ENCODE measurements at places on chromosomes 7 and 10.

DNA sequence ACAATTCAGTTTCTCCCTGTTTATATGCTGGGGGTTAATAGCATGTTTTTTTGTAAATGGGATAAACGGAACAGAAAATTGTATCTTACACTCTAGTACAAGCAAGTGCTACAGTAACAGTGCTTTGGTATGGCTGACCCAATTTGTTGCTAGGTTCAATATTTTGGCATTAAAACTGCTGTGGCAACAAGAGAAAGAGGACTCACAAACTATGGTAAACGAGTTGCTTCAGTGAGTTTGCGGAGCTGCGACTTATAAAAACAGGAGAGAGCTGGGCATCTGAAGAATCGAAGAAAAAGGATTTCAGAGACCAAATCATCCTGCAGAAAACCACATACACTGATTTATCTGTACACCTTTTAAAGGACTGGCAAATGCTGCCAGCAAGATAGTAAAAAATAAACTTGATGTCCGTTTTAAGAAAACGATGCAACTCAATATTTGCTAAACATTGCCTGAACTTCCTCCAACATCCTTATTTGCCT lies 2.2 kb downstream of the GLUD1 start:
- peak; percentile 61 for DNase-seq

- DNase-seq: no peak
Observed at GRCh38 chr7:50718876-50719275, 63.8 kb downstream of the GRB10 start.

DNA sequence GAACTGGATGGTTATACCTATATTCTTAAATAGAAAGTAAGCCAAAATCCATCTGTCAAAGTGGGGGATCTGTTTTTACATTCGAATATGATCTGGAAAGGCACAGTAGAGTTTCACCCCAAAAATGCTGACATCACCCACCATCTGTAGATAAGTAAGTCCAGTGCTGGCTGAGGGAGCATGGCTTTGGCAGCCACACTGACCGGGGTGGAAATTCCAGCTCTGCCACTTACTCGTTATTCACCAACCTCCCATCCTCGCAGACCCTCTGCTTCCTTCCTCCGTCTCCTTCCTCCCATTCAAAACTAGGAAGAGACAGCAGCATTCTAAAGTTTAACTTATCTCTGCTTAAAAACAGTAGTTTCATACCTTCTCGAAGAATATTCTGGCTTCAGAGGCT lies 84.9 kb upstream of the GATA3 start:
- no peak for DNase-seq

GRCh38 chr7:34916267-34916666 lies 121.0 kb downstream of the DPY19L1 start:
- DNase-seq: no peak

DNA sequence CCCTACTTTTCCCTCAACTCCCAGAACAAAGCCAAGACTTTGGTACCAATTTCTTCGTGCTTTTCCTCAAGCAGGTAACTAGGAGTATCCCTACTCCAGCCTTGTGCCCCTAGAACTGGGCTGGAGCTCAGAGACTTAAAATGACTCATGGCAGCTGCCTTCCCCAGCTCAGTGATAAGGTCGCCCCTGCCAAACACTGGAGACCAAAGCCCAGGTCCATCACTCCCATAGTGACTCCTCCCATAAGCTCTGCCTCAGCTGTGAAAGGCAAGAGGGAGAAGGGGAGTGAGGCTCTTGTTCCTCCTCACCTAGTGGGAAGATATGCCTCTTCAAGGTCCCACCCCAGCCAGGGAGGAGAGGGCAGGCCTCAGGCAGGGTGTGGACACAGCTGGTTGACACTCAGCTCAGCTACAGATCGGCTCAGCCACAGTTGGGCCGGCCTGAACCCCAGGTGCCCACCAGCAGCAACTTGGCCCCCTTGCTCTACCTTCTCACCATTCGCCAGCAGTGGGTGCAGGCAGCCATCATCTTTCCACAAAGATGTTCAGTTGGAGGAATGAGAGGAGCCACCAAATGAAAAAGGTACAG lies 13.8 kb upstream of the CYREN start:
- no peak for DNase-seq

DNA sequence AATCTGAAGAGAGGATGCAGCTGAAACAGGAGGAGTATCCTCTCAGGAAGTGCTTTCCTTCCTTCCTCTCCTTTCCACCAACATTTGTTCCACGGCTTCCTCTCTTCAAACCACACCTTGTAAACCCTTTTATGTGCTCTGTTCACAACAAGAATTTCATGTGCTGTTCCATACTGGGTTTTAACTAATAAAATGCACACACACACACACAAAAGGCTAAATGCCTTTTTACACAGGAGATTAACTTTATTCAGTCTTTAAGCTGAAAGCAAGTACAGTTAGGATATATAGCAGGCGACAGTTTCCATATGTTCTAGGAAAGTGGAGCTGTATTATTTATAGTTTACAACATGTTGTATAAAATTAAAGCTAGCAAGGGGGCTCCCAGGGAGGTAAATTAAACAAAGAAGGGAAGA lies 106.7 kb downstream of the REEP3 start:
- DNase-seq: no peak

DNA sequence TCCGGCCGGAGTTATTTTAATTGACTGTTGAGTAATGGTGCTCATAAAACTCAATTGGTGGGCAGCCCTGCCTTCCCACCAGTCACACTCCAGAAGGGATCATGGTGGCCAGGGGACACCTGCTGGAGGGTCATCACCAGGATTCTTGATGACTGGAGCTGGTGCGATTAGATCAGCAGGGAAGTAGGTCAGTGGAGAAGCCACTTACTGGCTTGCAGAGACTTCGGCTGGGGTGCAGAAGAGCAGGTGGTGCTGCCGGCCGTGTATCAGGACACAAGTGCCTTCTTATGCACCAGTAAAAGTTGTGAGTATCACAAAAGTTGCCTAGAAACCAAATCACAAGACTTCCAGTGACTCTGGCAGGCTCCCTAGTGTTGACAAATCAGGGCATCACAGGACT lies 82.6 kb upstream of the CHCHD3 start:
- DNase-seq: no peak

- no peak for DNase-seq
Observed at GRCh38 chr7:15680446-15680845, 6.0 kb downstream of the MEOX2 start.

DNA sequence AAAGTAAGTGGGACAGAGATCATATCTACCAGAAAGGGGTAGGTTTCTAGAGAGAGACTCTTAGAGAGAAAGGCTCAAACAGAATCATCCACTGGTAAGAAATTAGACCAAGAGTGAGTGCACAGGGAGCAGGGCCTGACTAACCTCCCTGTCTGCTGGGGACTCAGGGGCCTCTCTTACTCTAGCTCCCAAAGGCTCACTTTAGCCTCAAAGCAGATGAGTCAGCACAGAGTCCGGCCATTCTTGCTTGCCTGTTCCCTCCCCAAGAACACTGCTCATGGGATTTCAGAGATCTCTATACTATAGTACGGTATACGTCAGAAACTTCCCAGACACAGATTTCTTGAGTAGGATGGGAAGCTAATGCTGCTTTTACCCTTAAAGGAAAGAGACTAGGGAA lies 32.7 kb downstream of the RBM28 start:
- DNase-seq: no peak

DNA sequence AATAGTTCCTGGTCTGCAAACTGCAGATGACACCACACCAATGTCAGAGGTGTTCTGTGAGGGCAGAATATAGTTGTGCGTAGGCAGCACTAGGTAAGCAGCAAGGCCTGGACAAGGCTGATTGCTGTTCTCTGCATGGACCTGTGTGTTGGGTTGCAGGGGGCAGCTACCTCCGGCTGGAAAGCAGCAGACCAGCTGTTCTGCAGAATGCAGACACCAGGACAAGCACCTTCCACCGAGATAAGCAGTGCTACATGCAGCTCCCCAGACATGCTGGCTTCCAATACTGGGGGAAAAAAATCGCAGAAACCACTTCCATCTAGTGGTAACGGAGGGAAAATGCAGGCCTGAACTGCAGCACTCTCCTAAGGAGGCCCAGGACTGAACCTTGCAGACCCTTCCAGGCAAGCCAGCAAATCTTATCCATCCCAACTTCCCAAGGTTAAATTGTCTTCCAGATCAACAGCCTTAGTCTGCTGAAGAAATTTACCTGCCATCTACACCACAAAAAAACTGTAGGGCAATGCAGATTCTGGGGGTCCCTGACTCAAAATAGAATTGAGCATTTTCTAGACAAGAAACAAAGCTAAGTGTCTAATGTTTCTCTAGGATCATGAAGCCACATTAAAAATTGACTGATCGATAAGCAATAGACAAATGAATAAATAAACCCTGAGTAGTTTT lies 50.5 kb upstream of the COBL start:
- peak; percentile 79 for DNase-seq

DNA sequence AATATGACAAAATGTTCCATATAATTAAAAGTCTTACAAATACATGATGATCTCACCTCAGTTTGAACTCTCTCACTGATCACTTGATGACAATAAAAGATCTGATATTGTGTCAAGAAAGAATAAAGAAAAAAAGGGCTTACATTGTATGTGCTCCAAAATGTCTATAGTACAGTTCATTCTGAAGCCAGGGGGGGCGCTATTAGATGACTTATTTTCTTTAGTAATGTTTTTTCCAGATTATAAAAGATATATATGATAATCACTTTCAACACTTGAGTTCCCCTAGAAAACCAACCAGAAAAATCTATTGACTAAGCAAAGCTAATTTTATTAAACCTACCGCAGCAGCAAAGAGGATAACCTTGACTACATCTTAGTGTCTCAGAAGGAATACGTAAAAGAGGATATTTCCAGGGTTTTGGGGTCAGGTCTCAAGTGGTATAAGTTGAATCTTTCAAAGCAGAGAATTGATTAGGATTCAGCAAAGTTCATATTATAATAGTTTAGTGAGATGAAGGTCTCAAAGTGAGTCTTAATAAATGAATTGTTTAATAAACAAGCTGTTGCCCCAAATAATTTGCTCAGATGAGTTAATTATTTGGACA lies 55.8 kb downstream of the PTN start:
- DNase-seq: peak; percentile 22

DNA sequence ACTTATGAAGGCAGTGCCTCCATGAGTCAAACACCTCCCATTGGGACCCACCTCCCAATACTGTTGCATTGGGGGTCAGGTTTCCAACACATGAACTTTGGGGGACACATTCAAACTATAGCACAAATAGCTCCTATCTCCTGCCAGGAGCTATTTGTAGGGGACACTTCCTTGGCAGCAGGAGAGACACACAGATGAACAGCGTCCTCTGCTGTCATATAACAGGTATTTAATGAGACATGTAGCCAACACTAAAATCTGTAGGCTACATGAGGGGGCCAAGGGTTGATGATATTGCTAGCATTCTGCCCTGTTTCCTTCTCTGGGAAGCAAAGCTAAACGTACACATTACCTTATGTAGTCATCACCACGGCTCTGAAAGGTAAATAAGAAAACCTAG lies 2.6 kb upstream of the GPR26 start:
- no peak for DNase-seq

DNA sequence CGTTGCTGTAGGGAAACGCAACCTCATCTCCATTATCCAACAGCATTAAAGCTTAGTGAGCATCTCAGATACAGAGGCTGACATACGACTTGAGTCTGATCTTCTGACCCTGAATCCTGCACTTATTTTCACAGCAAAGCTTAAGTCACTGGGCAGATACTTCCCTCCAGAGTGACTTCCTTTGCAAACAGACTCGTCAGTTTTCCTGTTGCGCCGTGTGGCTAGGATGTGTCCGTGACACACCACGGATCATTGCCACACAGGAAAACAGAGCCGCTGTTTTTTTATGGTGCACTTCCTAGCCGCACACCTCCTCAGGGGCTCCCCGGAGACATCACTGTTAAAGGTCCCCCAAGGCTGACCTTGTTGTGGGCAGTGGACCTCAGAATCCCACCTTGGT lies 94.9 kb upstream of the MKI67 start:
- DNase-seq: no peak

GRCh38 chr7:29432721-29433120 lies 130.9 kb upstream of the PRR15 start:
- no peak for DNase-seq

DNA sequence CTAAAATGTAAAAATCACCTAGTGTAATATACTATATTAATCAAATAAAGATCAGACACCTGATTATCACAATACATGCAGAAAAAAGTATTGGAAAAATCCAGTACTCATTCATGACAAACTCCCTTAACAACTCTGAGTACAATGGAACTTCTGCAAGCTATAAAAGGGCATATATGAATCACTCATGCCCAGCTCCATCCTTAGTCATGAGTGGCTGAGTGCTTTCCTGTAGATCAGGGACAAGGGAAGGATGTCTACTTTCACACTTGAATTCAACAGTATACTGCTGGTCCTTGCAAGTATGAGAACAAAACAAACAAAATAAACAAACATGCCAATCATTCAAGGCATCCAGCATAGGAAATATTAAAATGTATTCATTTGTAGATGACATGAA lies 116.5 kb downstream of the ADARB2 start:
- no peak for DNase-seq

DNA sequence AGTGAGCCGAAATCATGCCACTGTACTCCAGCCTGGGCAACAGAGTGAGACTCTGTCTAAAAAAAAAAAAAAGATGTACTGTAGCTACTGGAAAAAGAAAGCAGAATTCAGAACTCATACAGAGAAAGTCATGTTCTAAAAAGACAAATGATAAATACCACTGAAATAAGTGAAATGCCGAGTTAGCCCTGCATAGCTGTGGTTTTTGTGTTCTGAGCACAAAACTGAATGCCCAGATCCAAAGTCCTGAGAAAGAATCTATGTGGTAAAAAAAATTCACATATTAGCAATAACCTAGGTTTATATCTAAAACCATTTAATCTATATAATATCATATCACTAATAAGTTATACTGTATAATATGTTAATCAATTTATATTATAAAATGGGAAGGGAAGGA lies 29.3 kb upstream of the HECW1 start:
- DNase-seq: no peak

DNA sequence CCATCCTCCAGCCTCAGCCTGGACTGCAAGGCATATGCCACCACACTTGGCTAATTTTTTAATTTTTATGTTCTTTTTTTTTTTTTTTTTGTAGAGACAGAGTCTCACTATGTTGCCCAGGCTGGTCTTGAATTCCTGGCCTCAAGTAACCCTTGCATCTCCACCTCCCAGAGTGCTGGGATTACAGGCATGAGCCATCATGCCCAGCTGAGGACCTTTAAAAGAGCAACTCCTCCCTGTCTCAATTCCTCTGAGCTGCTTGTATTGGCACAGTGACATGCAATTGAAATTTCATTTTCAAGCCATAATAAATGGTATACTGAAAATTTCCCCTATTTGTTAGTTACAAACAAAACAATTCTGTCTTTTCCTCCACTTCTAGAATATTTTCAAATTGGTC lies 19.5 kb downstream of the DNAJB9 start:
- no peak for DNase-seq

DNA sequence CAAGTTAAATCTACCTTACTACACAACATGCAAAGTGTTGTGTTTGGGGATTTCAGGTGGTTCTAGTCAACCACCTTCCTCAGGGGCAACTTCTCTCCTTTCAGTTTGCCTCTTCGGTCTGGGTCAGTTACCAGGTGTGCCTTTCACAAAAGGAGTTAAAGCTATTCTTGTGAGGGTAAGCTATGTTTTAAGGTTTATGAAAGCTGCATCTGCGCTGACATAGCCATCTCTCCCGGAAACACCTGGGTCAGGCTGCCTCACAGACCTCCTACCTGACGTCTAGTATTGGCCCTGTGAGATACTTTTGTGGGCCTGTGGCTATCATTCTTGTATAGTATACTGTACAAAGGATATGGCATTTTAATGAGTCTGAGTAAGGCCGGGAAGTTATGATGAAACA lies 67.7 kb upstream of the ITGA8 start:
- no peak for DNase-seq

GRCh38 chr7:65820287-65820950 lies 52.5 kb upstream of the VKORC1L1 start:
- no peak for DNase-seq

GRCh38 chr7:151374139-151374538 lies 32.5 kb downstream of the NUB1 start:
- no peak for DNase-seq
